SHP77 treated with DMSO at 0.1 percent for 48 hours (cell line): ENCODE measurements at places on chromosomes 1 and 21.

DNA sequence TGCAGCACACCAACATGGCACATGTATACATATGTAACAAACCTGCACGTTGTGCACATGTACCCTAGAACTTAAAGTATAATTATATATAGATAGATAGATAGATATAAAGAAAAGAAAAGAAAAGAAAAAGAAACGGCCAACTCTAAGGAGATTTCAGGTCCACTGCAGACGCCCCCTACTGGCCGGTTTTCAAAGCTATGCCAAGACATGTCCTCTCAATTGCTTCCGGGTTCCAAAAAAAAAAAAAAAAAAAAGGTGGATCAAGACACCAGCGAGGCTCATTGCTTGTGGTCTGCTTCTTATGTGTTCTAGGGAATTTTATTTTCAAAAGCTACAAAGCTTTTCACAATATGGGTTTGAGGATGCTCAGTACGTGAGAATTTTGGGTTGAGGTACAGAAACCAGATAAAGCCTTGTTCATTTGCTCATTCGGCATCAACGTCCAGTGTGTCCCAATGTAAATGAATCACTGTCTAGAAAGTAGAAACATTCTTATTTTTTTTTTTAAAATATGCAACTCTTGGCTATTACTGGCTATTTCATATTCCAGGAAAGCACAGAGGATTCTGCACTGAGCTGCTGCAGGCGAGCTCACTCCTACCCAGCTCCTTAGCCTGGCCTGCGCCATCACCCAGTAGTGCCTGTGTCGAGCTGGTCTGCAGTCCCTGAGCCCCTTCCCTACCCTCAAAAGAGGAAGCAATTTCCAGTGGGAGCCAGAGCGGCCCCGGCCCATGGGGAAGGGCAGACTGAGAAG is 643.0 kb downstream of the KIF26B start:
- peak; percentile 3 for DNase-seq

- DNase-seq: no peak
Measured at GRCh38 chr21:33550772-33551660, 8.2 kb downstream of the SON start.

DNA sequence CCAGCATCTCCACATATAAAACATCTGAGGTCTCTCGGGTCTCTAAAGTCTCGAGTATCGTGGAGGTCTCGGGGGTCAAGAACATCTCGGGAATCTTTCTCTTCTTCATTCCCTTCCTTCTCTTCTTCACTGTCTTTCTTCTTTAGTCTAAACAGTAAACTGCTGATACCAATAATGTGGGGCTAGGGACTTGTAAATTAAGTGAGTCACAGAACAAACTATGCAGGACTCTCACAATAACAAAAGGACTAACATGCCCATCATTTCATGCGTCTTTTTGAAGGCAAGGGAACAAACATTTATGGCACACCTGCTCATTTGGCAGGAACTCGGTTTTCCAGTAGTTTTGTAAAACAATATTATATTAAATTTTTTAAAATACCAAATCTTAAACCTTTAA is 32.4 kb downstream of the PRPF38A start:
- no peak for DNase-seq

DNA sequence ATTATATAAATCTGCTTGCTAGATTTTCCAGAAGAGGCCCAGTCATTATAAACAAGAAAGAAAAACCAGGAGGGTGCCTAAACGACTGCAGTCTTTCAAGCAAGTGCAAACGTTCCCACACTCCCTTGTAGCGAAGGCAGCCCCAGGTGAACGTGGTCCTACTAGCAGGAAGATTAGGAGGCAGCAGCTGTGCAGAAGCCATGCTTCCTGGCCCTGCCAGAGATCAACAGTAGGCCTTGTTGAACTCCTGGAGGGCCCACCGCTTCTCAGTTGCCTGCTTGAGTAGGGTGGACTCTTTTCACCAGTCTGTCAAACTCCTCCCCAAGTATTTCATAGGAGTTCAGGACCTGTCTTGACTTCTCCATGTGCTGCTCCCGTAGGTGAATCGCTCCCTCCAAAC is 163.0 kb upstream of the GORAB start:
- DNase-seq: no peak

- no peak for DNase-seq
Measured at GRCh38 chr1:180003026-180003695, 48.6 kb downstream of the CEP350 start.

GRCh38 chr1:217067642-217068041 is 344.4 kb upstream of the ESRRG start:
- DNase-seq: no peak

DNA sequence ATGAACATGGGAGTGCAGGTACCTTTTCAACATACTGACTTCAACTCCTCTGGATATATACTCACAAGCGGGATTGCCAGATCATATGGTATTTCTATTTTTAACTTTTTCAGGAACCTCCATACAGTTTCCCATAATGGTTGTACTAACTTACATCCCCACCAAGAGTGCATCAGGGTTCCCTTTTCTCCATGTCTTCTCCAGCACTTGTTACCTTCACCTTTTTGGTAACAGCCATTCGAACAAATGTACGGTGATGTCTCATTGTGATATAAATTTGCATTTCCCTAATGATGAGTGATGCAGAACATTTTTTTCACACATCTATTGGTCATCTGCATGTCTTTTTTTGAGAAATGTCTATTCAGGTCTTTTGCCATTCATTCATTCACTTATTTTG is 25.9 kb upstream of the ACTA1 start:
- DNase-seq: no peak

GRCh38 chr1:81158592-81158991 is 642.1 kb upstream of the ADGRL2 start:
- DNase-seq: no peak

DNA sequence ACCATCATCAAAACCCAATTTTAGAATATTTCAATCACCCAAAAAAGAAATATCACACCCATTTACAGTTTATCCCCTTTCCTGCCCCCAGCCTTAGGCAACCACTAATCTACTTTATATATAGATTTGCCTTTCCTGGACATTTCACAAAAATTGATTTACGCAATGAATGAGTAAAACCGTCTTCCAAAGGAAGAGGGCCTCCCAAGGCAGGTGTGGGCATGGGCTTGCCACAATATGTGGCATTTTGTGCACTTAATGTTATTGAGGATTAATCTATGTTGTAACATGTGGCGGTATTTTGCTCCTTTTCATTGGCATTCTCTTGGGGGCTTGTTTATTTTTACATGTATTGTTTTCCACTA is 11.8 kb upstream of the BMP8B start:
- no peak for DNase-seq

- DNase-seq: no peak
Measured at GRCh38 chr1:46802081-46802480, 3.2 kb downstream of the CYP4B1 start.

GRCh38 chr1:2975466-2976179 is 45.6 kb upstream of the ACTRT2 start:
- DNase-seq: no peak

DNA sequence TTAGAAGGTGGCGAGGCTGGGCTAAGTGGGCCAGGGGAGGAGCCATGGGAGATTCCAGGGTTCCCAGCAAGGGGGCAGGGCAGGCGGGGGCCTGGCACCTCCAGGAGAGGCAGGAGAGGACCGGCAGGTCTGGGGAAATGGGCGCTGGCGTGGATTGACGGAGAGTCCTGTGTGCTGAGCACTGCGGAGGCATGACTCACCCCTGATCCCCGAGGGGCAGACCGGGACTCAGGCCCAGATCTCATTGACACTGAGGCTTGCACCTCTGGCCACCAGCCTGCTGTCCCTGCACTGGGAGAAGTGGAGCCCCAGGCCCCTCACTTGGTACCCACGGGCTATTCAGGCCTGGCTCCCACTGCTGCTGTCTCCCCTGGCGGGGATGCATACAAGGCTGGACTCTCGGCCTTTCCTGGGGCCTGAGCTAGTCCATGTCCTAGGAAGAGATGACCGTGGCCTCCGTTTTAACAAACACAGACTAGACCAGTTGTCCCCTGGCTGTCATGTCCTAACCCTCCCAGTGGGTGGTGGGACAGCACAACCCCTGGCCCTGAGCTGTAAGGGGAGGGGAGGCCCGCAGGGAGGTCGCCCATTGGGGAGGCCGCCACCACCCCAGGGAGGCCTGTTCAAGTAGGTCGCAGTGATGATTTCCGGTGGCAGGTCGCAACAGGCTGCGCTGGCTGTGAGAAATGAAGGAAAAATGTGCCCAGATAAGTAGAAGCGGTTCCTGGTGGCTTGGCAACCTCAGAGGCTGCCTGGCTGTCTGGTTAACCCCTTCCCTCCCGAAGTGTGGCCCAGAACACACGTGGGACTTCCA is 39.7 kb downstream of the RIPK4 start:
- no peak for DNase-seq

DNA sequence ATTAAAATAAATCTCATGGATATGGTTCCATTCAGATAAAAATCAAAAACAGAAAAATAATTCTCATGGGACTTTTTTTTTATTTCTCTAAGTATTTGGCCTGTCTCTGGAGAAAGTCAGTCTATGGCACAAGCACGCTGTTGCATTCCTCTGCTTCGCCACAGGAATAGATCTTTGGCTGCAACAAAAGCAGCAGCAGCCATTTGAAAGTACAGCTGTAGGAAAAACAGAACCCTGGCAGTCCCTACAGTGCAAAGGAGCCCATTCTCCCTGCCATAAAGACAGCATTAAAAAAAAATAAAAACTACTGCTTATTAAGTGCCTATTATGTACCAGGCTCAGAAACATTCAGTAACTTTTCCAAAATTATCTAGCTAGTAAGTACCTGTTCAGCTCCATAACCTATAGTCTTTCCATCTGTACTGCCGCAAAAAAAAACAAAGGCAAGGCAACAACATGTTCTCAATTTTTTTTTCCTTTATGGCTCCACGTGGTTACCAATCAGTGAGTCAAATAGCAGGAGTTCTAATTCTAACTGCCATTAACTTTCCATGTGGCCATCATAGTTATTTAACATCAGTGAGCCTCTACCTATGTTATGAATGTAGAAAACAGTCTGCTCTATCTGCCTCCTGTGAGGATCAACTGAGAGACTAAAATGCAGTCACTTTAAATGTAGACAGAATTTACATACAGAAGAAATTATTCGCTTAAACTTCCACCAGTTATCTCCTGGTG is 22.7 kb downstream of the SLC35D1 start:
- DNase-seq: no peak

GRCh38 chr1:93699503-93700168 is 18.0 kb upstream of the BCAR3 start:
- DNase-seq: no peak

- DNase-seq: no peak
Measured at GRCh38 chr21:42590431-42591131, 62.8 kb upstream of the PDE9A start.

DNA sequence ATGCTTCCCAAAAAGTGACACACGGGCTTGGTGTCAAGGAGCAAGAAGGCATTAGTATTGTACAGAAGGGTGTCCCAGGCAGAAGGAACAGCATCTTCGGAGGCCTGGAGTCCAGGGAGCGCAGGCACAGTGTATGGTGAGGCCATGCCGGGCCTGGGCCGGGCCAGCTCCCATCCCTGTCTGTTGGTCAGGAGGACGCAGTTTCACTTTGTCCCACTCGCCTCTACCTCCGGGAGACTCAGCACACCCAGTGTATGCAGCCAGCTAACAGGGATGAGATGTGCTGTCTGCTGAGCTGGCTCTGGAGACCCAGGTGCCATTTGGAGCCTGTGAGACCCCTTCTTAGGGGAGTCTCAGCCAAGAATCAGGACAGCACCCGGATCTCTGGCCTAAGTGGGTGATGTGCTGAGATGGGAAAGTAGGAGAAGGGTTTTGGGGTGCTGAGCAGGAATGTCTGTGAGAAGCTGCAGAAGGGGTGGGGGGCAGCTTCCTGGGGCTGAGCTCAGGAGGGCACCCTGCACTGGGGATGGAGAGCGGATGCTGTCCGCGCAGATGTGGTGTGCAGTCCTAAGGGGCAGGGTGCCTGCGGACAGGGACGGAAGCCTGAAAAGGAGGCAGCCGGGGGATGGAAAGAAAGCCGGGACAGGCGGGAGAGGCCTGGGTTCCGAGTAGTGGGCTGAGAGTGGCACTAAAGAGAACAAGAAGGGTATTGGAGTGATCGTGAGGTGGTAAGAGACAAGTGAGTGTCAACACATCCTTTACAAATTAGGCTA is 25.7 kb downstream of the DMRTB1 start:
- no peak for DNase-seq

- DNase-seq: no peak
Measured at GRCh38 chr21:36849461-36850105, 116.9 kb downstream of the HLCS start.

- no peak for DNase-seq
Measured at GRCh38 chr21:31878831-31879230, 6.0 kb downstream of the HUNK start.

- no peak for DNase-seq
Measured at GRCh38 chr1:90723590-90724108, 6.5 kb upstream of the BARHL2 start.

GRCh38 chr1:199287647-199288046 is 648.8 kb downstream of the PTPRC start:
- no peak for DNase-seq

DNA sequence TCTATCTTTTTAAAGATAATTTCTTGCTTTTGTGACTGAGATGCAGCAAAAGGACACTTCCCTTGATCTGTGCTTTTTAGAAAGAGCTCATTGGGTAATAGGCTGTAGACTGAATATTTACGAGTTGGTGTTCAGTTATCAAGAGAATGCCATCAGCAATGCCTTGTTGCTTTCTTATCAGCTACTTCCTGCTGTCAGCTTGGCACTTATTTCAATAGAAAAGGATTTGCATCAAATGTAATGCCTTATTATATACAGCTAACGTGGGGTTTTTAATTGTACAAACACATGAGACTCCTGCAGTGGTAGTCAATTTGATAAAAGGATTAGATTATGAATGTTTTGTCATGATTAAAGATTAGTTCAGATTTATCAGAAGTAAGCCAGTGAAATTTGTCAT is 122.2 kb downstream of the ADGRL2 start:
- no peak for DNase-seq

GRCh38 chr21:39675993-39676661 is 63.4 kb downstream of the B3GALT5 start:
- DNase-seq: peak; percentile 95

DNA sequence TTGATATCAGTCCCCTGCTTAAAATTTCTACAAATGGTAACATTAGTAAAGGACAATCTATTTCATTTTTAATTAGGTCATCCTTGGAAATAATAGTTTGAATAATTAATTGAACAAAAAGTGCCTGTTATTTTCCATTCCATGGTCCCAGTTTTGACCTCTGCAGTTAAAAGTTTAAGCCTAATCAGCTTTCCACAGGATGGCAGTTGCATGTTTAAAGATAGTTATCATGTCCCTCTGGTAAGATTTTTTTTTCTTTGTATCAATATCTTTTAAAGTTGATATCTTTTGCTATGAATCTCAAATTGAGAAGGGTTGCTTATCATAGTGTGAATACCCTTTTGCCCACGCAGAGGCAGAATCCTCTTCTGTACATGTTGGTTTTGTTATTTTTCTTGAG is 90.4 kb downstream of the HS2ST1 start:
- DNase-seq: no peak

- peak; percentile 92 for DNase-seq
Measured at GRCh38 chr1:156421062-156421938, 52.3 kb downstream of the RHBG start.

- DNase-seq: no peak
Measured at GRCh38 chr1:208939537-208940085, 643.9 kb upstream of the CAMK1G start.
